ENCODE measurements at places on chromosomes 2 and 18.

- DNase-seq: no peak
These were observed 217.3 kb upstream of the HS6ST1 start for GRCh38 chr2:128535953-128536352.

GRCh38 chr2:9666306-9666705 is 35.5 kb upstream of the YWHAQ start:
- no peak for DNase-seq

DNA sequence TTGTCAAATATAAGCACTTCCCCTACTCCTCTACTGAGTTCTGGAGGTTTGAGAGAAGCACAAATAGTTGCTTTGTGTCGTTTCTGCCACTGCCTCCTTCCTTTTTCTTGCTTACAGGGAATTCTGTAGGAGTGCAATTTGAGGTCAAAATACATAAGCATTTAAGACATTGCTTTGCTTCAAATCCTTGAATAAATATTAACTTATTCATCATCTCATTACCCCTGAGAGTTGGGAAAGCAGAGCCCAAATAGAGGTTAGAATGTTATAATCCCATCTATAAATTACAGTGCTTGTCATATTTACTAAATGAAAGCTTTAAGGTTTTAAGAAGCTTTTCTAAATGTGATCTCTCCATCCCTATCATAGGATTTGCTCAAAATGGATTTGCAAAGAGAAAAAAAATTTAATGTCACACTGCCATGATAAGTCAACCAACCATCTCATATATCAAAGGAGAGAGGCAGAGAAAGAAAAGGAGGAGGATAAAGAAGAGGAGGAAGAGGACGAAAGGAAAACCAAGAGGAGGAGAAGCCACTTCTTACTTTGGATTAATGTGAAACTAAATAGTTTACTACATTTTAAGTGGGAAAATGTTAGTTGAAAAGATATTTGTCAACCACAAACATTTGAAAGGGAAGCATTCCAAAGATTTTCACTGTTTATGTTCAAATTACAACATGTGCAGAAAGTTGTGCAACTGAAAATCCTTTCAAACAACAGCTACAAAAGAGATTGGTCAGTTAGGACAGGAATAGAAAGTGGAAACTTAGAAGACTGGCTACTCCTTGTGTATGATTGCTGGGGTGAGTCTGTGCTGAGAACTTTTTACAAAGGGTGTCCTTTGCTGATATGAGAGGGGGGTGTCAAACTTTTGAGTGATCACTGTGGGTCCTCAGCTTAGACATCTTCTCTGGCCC is 277.3 kb upstream of the FN1 start:
- DNase-seq: no peak

- DNase-seq: no peak
These were observed 158.7 kb downstream of the HAUS1 start for GRCh38 chr18:46262856-46263255.

DNA sequence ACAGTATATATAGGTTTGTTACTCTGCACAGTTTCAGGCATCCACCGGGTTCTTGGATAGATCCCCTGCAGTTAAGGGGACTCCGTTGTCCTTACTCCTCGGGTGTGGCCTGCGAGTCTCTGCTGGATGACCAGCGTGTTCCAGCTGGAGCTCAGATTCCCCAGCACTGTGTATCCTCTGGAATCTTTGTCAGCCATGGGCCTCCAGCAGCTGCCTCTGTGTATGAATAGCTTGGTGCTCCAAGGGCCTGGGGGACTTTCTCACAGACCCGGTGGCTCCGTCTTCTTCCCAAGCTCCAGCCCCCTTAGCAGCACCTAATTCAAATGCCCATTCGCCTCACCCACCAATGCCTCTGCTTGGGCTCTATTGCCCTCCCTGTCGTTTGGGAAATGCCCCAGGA is 6.3 kb downstream of the ANO7 start:
- DNase-seq: no peak

DNA sequence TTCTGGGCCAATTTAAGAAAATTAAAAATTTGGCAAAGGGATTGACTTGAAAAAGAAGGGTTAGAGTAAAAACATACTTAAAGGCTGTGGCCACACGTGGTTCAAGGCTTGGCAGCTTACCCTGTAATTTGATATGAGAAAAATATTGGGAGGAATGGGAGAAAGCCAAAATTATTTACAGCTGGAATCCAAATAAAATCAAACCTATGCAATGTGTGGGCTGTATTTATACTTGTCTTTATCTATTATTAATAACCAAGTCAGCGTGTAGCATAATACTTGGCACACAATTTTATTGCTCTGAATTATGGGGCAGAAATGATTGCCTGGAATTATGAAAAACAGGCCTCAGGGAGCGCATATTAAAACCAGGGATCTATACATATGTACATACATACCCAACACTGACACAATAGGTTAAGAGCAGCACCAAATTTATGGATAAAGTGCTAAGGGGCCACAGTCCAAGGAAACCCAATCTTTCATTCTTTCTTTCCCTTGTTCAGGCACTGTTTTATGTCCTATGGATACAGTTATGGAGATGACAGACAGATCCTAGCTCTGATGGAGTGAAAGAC is 35.6 kb downstream of the FAM124B start:
- peak; percentile 45 for DNase-seq

DNA sequence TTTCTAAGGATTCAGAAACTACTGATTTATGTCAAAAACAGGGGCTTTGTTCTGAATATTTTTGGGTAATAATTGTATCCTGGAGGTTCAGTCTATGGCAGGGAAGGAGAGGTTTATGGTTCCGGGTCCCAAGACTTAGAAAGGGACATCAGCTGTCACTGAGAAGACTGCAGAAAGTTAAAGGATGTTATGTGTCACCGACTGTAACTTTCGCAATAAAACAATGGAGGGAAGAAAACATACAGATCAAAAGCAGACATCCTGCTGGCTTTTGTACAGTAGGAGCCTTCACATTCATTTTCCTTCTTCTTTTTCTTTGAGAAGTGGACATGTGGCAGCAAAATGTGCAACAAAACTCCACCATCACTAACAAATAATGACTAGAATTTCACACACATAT is 900.7 kb upstream of the SOX11 start:
- no peak for DNase-seq

DNA sequence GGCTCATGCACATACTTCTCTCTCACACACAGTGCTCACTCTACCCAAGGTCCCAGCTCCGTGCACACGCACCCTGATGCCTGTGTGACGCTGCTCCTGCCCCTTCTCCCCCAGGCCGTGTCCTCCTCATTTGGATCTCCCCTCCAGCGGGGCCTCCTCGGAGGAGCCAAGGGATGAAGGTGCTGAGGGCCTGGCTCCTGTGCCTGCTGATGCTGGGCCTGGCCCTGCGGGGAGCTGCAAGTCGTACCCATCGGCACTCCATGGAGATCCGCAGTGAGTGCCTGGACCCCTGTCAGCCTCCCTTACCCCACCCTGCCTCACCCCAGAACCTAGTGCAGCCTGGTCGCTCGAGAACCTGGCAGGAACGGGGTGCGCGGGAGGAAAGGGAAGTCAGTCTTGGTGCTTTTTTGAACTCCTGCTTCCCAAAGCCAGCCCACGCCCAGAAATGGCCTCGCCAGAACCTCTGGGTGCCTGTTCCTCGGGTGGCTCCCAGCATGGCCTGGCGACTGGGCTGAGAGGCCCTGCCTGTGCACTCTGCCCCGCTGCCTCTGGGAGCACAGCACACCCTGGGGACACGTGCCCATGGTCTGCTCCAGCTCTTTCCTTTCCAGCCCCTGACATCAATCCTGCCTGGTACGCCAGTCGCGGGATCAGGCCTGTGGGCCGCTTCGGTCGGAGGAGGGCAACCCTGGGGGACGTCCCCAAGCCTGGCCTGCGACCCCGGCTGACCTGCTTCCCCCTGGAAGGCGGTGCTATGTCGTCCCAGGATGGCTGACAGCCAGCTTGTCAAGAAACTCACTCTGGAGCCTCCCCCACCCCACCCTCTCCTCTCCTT is at the start of gene PRLH:
Gene PRLH (plus strand): TSS at position 174 of the 835 bp plus-strand sequence. CDS start 0 bp downstream, at position 174.
- DNase-seq: no peak

- no peak for DNase-seq
These were observed 82.7 kb downstream of the MRO start for GRCh38 chr18:50737127-50737526.

DNA sequence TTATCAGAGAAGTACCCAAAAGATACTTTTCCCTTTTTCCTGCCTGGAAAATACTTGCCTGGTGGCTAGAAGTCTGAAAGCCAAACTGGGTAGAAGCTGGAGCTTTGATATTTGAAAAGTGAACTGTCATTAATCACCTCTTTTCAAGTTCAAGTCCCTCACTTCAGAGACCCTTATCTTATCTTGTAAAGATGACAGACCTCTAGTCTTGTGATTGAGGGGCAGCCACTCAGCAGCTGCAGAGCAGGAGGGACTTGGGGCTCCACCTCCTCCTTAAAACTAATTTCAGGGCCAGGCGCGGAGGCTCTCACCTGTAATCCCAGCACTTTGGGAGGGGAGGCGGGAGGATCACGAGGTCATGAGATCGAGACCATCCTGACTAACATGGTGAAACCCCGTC is 64.2 kb upstream of the CDCA7 start:
- DNase-seq: no peak

DNA sequence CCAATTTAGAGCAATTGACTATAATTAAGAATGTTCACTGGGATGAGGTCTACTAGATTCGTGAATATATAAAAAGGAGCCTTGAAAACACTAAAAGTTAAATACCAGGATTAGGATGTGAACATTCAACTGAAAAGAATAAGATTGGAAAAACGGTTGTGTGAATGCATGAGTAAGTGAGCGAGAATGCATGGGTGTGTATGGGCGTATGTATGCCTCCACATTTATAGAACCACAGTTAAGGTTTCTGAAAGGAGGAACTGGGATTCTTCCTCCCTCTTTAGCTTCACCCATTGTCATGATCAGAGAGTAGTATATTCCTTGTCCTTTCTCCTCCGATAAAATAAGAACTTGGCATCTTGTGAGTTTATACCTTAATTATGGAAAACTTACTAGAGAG is 151.1 kb upstream of the UBE2E3 start:
- DNase-seq: no peak

GRCh38 chr2:202652119-202652518 is 17.4 kb downstream of the FAM117B start:
- DNase-seq: no peak

- no peak for DNase-seq
These were observed 172.8 kb downstream of the VAPA start for GRCh38 chr18:10086458-10087210.

- no peak for DNase-seq
These were observed 468.0 kb upstream of the SPHKAP start for GRCh38 chr2:228649447-228649846.

- no peak for DNase-seq
These were observed 59.3 kb upstream of the B3GNT7 start for GRCh38 chr2:231336236-231336635.

DNA sequence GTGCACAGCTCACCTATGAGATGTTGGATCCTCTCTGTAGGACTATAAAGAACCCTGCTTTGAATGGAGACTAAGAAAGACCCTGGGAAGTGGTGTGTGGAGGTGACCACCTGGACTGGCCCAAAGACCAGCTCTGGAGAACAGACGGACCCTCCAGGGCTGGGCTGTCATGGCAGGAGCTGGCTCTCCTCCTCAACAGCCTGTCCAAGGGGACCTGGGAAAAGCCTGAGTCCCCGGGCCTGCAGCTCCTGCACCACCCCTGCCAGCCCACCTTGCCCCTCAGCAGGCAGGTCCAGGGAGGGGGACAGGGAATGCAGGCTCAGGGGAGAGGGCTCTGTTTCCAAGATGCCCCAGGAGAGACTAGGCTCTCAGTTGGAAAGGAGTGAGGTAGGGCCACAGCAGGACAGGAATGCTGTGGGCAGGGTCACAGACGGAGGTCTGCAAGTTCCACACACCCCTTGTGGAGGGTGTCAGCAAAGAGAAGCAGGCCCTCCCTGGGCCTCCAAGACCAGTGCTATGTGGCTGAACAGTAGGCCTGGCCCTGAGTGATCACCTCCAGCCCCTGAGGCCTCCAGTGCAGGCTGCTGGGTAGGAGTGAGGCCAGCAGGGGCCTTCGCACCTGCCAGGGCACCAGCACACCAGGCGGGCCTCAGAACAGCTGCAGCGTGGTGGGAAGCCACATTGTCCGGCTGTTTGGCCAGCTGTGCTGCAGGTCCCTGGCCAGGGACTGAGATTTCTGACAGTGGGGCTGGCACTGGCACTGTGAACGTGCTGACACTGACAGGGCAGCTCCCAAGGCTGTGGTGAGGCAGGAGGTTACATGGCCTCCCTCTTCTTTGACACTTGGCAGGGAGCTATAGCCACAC is 86.4 kb upstream of the OTOS start:
- no peak for DNase-seq

- DNase-seq: peak; percentile 25
These were observed 23.6 kb upstream of the HES6 start for GRCh38 chr2:238263204-238264071.

GRCh38 chr2:16950436-16950835 is 284.8 kb upstream of the CYRIA start:
- DNase-seq: no peak

DNA sequence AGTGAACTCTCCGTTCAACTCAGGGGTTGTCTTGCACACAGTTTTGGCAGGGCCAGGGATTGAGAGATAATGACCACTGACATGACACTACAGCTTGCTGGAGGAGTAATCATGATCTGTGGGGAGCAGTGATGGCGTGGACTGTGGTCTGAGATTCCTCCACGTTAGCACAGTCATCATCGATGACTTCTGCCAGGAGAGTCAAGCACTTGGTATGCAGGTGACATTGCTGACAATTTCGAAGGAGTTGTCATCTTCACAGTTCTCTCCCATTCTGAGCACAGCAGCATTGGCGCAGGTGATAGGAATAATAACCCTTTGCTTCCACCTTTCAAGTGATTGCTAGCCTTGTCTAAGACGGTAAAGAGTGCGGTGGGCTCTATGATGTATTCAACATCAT is 79.8 kb downstream of the SGPP2 start:
- no peak for DNase-seq

DNA sequence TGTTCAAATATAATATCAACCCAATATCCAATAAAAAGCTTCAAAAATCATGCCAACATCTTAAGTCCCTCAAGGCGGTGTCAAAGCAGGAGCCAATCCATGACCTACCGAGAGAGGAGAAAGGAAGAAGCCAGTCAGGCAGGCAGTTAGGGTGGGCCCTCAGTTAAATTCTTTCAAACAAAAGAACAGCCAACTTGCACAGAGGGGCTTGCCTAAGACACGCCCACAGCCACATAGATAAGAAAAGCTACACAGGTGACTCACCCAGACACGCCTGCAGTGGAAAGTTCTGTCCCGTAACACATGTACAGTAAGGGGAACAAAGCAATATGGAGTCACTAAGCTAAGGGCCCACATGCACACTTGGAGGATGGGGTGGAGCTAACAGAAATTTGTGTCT is 61.3 kb downstream of the SP110 start:
- no peak for DNase-seq

- no peak for DNase-seq
These were observed 131.4 kb upstream of the DCC start for GRCh38 chr18:52208646-52209045.

DNA sequence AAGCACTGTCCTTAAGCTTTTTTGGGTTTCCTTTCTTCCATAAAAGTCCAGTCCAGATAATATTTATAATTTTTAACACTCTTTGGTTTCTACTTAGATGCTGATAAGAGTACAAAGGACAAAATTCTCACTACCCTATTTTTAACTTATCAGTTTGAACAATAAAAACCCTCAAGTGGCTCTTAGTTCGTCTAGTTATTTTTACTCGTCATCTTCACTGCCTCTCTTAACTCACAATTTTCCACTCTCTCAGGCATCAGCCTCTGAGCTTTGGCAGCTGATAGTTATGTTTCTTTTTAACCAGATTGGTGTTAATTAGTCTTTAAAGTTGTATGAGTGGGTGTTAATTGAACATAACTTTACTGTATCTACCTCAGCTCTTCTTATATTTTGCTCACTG is 517.1 kb upstream of the SYT4 start:
- no peak for DNase-seq
